Keratinocyte (primary cell): ENCODE measurements at places on chromosomes 12 and 14. TPM values are rescaled to one million over a fixed set of nuclear protein-coding genes. Genes with fewer than 3 reads are reported as not detected.

CDKL1 gene
- polyA plus RNA-seq: 1.7 to 4.7 TPM (median 2.0 TPM) in 3 replicates

DNA sequence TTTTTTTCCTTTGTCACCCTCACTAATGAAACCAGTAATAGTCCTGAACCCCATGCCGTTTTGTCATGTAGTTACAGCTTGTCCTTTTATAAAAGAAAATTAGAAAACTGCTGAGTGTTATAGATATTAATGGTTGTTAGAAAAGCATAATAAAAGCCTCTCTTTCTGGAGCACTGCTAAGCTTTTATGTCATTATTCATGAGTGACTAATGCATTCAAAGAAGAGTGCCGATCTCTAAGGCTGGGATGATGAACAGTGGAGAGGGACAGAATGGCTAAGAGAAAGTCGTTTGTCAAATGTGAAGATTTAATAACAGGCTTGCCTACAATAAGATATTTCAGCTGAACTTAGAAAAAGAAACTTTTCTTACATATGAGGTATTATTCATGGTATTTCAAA, 121.6 kb downstream of the MGAT4C start:
- DNase-seq: no peak

- DNase-seq: no peak
Observed at GRCh38 chr12:82015623-82016347, 256.6 kb upstream of the PPFIA2 start.

ATF1 gene
- 37.3 to 44.1 TPM (median 37.4 TPM) in 3 replicates for polyA plus RNA-seq

GRCh38 chr12:15329891-15330290, 7.6 kb downstream of the PTPRO start:
- no peak for DNase-seq

DNA sequence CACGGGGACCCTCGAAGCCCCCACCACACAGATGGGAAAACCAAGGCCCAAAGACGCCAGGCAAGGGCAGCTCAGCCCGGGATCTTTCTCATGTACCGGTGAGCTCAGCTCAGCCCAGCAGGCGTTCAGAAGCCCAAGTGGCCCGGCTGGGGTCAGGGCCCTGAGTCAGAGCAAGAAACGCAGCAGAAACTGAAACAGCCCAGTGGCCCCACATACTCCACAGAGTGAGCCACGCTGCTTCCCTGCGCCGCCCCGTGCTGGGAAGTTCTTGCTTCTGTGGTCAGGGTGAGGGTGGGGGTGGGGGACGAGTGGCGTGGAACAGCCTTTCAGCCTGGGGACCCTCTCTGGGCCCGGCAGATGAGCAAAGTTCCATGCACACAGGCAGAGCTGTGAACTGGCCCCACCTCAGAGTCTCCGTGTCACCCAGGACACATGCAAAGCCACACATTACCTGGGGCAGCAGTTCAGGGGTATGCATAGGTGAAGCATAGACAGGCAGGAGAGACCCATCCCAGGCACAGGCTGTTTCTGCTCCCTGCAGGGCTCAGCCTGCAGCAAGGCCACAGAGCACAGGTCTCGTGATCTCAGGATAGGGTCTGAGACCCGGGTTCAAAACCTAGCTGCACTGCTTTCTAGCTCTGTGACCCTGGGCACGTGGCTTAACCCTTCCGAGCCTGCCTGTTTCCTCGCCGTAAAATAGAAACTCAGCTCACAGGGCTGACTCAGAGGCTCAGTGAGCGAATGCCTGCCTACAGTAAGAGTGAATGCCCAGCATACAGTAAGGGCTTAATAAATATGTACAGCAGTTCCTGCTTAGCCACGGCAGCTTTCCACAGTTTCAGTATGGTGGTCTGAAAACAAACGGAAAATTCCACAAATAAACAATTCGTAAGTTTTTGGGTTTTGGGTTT, 21.6 kb downstream of the NCOR2 start:
- DNase-seq: no peak

ACSM4 gene
- not detected in 3 replicates for polyA plus RNA-seq

DNA sequence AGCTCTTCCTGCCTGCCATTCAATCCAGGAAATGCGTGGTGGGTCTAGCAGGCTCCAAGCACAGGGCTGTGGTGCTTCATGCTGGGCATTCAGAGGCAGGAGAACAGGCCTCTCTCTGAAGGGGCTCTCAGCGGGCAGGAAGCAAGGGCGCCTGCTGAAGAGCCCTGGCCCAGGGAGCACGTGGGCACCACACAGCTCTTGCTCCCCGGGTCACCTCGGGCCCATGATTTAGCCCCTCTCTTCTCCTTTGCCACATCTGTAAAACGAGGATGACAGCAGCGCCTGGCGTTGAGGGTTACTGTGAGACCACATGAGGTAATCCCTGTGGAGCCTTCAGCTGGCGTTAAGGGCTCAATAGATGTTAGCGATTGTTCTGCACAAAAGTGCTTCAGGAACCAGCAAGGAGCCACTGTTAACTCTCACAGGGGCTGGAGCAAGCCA, 37.6 kb upstream of the SPTLC2 start:
- DNase-seq: no peak

DNA sequence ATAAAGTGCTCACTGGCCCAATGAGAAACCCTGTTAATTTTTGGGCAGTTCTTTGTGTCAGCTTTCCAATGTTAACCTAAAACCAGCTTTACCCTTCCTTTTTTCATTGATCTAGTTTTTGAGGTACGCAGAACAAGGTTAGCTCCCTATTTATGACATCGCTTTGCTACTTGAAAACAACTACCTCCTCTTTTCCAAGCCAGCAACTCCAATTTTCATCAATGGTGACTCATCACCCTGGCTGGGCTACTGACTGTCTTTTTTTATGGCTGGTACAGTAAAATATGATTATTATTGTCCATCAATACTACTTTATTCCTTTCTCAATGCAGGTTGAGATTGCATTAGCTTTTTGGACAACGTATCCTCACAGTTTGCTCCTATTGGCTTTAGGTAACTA, 22.5 kb upstream of the AKAP6 start:
- DNase-seq: no peak

GRCh38 chr14:22814941-22815713, at the start of gene SLC7A7:
SLC7A7 (minus strand) TSS chr14:22815435; CDS start chr14:22813398, 2,037 bp downstream.
- no peak for DNase-seq

PRR4 gene
- polyA plus RNA-seq: 2.5 to 4.0 TPM (median 2.7 TPM) in 3 replicates

- DNase-seq: no peak
Observed at GRCh38 chr14:61567838-61568571, 127.3 kb upstream of the HIF1A start.

- no peak for DNase-seq
Observed at GRCh38 chr12:117486840-117487659, 125.6 kb upstream of the NOS1 start.

DNA sequence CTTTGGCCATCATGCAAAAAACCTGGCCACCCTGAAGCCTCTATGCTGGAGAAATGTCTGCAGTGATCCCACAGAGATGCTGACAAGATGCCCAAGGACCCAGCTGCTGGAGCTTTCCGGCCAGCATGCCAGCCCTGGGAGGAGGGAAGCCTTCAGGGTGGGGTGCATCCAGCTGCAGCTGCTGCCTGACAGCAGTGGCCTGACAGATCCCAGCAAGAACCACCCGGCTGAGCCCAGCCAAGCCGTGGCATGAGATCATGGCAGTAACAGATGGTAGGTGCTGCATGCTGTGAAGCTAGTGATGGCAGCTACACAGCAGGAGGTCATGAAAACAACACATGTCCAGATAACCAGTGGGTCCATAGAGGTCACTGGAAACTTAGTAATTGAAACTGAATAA, 13.8 kb downstream of the CLBA1 start:
- no peak for DNase-seq

DNA sequence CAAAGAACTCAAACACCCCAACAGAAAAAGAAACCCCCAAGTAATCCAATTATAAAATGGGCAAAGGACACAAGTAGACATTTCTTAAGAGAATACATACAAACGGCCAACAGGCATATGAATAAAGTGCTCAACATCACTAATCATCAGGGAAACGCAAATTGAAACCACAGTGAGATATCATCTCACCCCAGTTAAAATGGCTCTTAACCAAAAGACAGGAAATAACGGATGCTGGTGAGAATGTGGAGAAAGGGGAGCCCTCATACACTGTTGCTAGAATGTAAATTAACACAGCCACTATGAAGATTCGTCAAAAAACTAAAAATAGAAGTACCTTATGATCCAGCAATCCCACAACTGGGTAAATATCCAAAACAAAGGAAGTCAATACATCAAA, 52.4 kb downstream of the CLMN start:
- DNase-seq: no peak

GRCh38 chr14:43438056-43438455, 1069.0 kb downstream of the FSCB start:
- DNase-seq: no peak

- no peak for DNase-seq
Observed at GRCh38 chr12:24534622-24535021, 414.3 kb downstream of the BCAT1 start.

CCDC184 gene
- 0.19 to 0.51 TPM (median 0.21 TPM) in 3 replicates for polyA plus RNA-seq

- DNase-seq: no peak
Observed at GRCh38 chr12:71684081-71684480, 1.8 kb upstream of the TMEM19 start.

DNA sequence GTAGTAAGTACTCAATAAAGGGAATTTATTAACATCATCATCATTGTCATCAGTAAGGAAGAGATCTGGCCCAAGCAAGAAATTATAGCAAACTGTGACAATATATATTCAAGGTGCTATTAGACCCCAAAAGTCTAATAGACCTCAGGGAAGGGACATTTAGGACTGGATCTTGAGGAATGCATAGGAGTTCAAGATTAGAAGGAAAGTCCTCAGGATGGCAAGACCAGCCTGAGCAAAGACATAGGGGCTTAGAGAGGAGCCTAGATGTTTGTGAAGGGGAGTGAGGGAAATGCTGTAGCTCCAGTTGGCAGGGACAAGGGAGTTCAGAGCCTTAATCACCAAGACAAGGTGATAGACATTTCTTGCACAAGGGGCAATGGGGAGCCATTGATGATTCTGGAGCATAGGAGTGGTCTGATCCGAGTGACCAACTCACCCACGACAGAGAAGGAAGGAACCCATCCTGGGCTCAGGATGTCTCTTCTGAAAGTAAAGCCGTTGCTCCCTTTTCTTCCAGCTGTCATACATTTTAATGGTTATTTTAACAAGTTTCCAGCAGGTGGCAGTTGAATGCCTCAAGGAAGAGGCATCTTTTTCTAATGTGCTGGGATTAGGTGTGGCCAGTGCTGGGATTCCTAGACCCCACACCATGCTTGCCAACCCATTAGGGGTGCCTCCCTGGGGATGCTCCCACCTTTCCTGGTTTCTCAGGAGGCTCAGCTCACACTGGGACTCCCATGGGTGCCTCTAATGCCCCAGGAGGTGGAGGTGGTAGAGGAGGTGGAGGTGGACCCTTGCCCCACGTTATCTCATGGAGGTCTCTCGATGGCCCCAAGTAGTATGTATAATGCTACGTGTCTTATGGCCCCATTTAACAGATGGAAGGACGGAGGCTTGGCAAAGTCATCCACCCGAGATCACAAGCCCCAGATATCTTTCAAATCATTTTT, 37.8 kb downstream of the PHETA1 start:
- DNase-seq: no peak

TAS2R13 gene
- polyA plus RNA-seq: 0.08 to 0.14 TPM in 2 of 3 replicates, not detected in the other

DNA sequence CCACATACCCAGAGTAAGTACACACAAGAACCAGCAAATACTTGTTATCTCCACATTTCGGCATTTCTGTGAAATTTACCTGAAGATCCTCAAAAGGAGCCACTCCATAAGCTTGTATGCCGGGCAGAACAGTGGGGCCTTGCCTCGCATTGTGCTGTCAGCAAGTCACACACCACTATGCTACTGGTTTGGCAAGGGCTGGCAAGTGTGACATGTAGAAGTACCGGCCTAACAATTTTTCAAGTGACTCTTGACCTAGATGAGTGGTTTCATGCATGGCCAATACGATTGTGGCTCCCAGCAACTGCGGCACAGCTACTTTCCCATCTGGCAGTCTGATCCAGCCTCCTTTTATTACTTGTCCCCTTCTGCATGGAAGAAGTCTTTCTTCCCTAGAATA, 69.8 kb downstream of the GAS2L3 start:
- no peak for DNase-seq

SAMD15 gene
- 0.23 to 0.77 TPM (median 0.46 TPM) in 3 replicates for polyA plus RNA-seq

DNA sequence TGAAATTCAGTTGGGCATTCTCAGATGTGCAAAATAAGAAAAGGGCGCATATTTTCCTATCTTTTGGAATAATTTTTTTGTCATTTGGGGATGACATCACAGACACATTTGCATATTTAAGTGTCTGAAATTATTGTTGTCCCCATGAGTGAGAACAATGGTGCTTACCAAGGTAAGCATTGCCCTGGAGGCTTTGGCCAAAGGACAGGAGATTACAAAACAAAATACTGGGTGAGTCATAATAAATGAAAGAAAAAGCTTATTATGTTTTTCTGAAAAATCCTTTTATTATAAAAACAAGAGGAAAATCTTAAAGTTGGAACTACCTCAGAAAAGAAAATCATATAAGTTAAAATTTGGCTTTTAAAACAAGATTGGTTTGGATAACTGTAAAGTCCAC, 254.9 kb downstream of the BTG1 start:
- DNase-seq: no peak

PRICKLE1 gene
- 2.0 to 7.6 TPM (median 3.5 TPM) in 3 replicates for polyA plus RNA-seq

PTPN21 gene
- polyA plus RNA-seq: 5.5 to 7.5 TPM (median 7.4 TPM) in 3 replicates

DNA sequence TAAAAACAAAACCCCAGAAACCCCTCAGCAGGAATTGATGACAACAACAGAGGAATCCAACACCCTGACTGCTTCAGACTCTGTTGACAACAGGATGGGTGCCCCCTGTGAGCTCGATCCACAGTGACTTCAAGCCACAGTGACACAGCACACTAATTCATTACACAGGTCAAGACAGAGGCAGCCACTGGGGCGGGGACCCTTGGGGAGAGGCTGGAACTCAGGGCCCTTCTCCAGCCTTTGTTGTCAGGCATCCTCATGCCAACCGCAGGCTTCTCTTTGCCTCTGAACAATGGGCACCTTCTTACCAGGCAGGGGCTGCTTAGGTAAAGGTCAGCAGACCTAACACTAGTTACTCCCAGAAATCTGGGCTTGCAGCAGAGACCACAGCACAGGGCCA, 37.6 kb downstream of the ACADS start:
- DNase-seq: no peak

EFS gene
- polyA plus RNA-seq: 1.4 to 2.1 TPM (median 1.7 TPM) in 3 replicates

DNA sequence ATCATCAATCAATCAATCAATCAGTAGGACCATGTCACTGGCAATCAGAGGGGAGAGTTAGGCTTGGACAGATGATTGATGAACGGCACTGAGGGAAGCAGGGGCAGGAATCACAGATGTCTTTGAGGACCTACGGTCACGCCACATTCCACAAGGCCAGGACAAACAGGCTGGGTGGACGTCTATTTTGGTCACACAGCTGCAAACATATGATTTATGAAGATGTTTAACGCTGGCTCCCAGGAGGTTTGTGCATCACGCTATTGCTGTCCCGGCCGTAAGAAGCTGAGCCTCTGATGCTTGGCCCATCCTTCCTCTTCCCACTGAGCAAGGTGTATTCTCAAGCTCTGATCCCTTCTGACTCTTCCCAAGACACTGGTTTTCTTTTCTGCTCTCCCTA, 160.8 kb downstream of the FOXN3 start:
- no peak for DNase-seq

- no peak for DNase-seq
Observed at GRCh38 chr12:121789800-121790728, 3.4 kb downstream of the RHOF start.
